IMR-90 (cell line): ENCODE measurements at places on chromosomes 7 and 10. TPM values are rescaled to one million over a fixed set of nuclear protein-coding genes. Genes with fewer than 3 reads are reported as not detected.
A peak's percentile ranks its signal among the peaks of the same experiment; 100 is the strongest.

IFIT1B gene
- total RNA-seq = not detected in 2 replicates

OR9A2 gene
- total RNA-seq = not detected in 2 replicates

DNA sequence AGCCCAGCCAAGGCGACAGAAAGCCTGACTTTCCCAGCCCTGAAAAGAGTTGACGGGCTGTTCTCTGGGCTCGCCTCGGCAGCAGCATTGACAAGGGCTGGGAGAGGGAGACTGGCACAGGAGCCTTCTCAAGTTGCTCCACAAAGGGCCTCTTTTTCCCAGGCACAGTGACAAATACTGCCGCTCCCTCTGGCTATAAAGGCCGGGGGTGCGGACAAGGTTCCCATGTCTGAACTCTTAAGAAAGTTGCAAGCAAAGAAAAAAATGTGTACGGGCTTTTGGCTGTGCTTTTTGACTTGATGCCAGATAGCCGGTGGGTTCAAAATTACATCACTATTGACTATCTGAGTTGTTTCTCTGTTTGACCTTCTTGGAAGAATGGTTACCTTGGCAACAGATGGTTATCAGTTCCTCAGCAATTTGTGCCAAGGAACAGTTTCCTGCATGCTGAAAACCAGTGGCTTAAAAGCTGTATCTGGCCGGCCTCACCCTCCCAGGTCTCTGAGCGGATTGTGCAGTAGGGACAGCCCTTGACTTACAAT lies 115.9 kb upstream of the EEPD1 start:
- H3K27me3 ChIP-seq = peaks cover 5% of the 10 kb centered on the region
- peak; percentile 74 for DNase-seq
- no peak overlapping the region for H3K4me3 ChIP-seq
- H3K27ac ChIP-seq = no peak overlapping the region
- peaks cover 10% of the 10 kb centered on the region; the same call in 1 of the 2 replicates for H3K4me1 ChIP-seq
- H3K36me3 ChIP-seq = no peaks in the 10 kb centered on the region

DNA sequence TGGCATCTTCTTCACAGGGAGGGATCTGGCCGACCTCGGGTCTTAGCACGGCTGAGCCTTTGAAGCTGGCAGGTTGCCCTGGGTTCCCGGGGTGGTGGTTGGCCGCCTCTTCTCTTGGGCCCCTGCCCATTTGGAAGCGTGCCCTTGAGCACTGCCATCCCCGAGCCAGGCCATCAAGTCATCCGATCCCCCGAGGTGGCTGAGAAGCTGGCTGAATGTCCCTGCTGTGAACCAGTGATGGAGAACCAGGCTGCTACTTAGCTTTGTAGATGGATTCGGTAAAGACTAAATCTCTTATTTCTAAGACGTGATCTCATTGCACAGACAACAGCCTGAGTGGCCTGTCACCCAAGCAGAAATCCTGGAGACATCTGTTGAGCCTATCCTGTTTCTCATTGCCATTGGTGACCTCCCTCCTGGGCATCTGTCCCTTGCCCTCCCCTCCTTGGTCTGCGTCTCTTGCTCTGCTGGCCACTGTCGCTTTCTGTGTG lies 74.3 kb downstream of the GRK5 start:
- peaks cover 42% of the 10 kb centered on the region for H3K4me1 ChIP-seq
- no peak overlapping the region for H3K4me3 ChIP-seq
- no peaks in the 10 kb centered on the region for H3K27me3 ChIP-seq
- no peak for DNase-seq
- no peak overlapping the region for H3K27ac ChIP-seq
- peaks cover 18% of the 10 kb centered on the region; the same call in 1 of the 2 replicates for H3K36me3 ChIP-seq

DNA sequence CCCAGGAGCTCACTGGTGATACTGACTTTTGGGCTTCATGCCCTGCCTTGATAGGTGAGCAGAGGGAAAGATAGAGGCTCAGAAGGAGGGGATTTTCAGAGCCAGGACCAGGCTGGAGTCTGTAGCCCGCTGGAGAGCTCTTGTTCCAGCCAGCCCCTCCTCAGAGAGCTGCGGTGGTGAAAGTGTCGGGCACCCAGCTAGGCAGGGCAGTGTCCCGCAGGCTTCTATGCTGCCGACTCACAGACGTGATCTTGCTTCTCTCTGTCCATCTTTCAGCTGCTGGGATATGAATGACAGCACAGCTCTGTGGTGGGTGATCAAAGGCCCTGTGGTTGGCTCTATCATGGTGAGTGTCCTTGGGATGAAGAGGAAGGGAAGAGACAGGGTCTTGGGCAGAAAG lies 35.2 kb downstream of the ADCYAP1R1 start:
- H3K4me3 ChIP-seq = no peak overlapping the region
- H3K36me3 ChIP-seq = no peaks in the 10 kb centered on the region
- H3K27me3 ChIP-seq = no peaks in the 10 kb centered on the region; the same call in 1 of the 2 replicates
- no peak overlapping the region for H3K27ac ChIP-seq
- H3K4me1 ChIP-seq = no peaks in the 10 kb centered on the region

- H3K27ac ChIP-seq = no peak overlapping the region
- H3K4me1 ChIP-seq = peaks cover 15% of the 10 kb centered on the region
- H3K27me3 ChIP-seq = no peaks in the 10 kb centered on the region
- no peaks in the 10 kb centered on the region for H3K36me3 ChIP-seq
- no peak for DNase-seq
Measured at GRCh38 chr10:660413-660969, 29.0 kb downstream of the DIP2C start.

ARHGEF35 gene
- total RNA-seq = not detected in 2 replicates

PAX4 gene
- total RNA-seq = not detected in 2 replicates

DNA sequence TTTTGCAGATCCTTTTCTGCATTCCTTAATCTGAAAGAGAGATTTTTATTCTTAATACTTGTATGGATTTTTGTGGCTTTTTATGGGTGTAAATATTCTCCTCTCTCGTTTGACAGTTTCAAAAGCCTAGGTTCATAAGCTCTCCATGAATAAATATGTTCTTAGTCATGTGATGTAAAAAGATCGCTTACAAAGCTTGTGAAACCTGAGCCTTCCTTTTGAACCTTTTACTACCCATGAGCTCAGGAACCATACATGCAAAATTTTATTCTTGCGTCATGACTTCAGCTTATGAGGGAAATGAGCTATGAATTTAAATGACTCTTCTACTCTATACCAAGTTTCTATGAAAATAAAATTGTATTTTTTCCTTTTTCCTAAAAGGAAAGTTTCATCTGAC lies 98.7 kb downstream of the POLL start:
- no peaks in the 10 kb centered on the region for H3K27me3 ChIP-seq
- no peaks in the 10 kb centered on the region for H3K36me3 ChIP-seq
- H3K4me3 ChIP-seq = no peak overlapping the region
- peak; percentile 75 for DNase-seq
- H3K4me1 ChIP-seq = no peaks in the 10 kb centered on the region
- H3K27ac ChIP-seq = no peak overlapping the region

LBX1 gene
- not detected in 2 replicates for total RNA-seq

GRCh38 chr7:30730097-30730496 lies 21.8 kb upstream of the INMT start:
- H3K27ac ChIP-seq = no peak overlapping the region
- no peak overlapping the region for H3K4me3 ChIP-seq
- peaks cover 56% of the 10 kb centered on the region for H3K27me3 ChIP-seq

DNA sequence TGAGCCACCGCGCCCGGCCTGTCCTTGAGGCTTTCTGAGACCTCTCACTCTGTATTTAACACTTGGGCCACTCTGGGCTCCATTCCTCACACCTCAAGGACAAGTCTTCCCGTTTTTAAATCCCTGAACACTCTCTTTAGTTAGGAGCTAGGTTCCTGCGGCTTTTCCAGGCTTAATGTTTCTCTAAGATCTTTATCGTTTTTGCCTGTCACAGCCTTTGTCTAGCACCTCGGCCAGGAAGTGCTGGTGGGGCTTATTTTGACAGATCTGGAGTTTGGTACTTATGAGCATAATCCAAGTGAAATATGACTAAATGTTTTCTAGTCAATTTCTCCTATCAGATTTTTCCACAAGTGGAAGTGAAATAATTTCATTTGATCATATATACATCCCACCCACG lies 186.6 kb downstream of the DPY19L1 start:
- H3K36me3 ChIP-seq = no peaks in the 10 kb centered on the region
- H3K27me3 ChIP-seq = no peaks in the 10 kb centered on the region
- DNase-seq = no peak
- no peak overlapping the region for H3K27ac ChIP-seq

DNA sequence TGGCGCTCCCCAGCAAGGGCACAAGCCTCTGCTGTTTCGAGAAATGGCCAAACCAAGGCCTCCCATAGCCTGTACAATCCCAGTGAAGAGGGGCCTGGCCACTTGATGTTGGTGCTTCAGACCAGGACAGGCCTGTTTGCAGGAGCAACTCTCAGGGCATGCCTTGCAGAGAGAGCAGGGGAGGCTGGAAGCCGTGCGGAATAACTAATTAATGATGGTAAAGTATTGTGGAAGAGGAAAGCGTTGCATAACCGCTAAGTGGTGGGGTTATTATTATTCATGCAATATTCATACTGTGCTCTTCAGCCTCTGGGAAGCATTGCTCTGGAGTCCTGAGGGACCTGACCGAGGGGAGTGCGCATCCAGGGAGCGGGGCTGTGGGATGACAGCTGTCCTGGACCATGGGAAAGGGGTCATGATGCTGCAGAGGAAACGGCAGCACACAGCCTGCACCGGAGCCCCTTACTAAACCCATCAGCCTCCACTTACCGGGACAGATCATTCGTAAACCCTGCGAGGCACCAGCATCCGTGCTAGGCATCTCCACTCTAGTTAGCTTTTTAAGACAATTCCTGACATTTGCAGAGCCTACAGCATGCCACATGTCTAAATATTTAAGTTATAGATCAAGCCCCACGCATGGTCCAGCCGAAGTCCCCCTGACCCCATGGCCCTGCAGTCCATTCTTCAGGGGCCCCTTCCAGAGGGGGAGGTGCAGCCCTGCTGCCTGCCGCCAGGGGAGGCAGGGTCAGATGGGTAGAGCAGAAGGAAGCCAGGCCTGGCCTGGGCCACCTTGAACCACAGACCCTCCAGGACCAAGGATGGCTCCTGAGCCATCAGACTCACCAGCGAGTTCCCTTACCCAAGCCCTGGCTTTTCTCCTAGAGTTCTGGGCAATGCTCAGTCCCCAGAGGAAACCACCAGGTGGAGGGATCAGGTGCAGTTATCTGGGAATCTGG lies 11.6 kb downstream of the TMEM273 start:
- H3K4me3 ChIP-seq = no peak overlapping the region
- H3K36me3 ChIP-seq = no peaks in the 10 kb centered on the region
- no peaks in the 10 kb centered on the region for H3K27me3 ChIP-seq
- peaks cover 14% of the 10 kb centered on the region for H3K4me1 ChIP-seq
- H3K27ac ChIP-seq = peak overlapping the region; percentile 61
- no peak for DNase-seq

DNA sequence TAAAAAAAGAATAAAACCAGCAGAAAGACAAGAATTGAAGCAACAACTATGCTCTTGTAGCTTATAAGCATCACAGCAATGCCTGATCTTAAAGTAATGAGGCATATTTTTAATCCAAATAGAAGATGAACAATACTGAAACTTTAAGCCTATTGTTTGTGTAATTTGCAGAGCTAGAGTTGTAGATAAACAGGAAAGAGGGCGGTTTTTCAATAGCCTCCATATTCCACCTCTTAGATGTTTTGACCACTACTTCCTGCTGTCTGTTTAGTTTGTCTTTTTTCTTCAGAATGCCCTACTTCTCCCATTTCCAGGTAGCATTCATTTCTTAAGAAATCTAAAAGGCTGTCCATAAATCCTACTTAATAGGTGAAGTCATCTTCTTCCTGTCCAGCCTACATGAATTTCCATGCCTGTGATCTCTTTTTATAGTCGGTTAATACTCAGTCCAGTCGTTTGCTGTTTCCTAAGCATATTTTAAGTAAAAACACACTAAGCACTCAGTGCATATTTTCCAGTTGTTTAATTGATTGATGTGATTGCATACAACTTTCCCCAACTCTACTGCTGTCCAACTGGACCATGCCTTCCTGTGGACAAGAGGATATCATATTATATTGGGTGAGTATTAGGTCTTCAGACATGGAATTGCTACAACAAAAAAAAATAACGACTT lies 308.1 kb downstream of the TFEC start:
- DNase-seq = no peak
- H3K36me3 ChIP-seq = no peaks in the 10 kb centered on the region
- H3K4me1 ChIP-seq = no peaks in the 10 kb centered on the region

- no peak overlapping the region for H3K27ac ChIP-seq
- H3K27me3 ChIP-seq = no peaks in the 10 kb centered on the region
- peaks cover 14% of the 10 kb centered on the region for H3K4me1 ChIP-seq
- H3K36me3 ChIP-seq = no peaks in the 10 kb centered on the region
Measured at GRCh38 chr7:41922373-41922772, 219.5 kb upstream of the INHBA start.

UPK3B gene
- total RNA-seq = not detected in 2 replicates

DNA sequence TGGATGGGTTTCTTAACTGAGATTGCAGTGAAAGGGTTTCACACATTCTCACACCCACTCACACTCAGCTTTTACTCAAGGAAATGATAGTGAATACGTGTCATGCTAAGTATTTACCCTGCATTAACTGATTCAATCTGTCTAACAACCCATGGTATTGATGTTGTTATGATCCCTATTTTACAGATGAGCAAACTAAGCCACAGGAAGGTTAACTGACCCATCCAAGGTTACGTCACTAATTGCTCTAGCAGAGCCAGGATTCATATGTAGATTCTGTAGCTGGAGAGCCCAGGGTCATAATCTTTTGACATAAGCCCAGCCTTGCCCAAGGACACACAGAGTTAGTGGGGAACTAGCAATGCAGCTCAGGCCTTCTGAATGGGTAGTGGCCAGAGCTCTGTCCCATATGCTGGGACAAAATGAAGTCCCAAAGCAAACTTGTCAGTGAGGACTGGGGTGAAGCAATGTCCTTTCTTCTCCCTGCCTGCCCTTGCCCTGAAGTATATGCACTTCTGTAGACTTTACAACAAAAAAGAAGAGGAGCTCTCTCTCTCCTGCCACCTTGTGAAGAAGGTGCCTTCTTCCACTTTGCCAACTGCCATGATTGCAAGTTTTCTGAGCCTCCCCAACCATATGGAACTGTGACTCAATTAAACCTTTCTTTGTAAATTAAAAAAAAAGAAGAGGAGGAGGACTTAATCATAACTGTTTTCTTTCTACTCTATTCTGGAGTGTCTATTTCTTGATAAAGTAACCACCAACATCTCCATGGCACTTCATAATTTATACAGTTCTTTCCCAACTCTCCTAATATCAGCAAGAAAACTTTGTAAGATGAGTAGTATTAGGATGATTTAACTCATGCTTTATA lies 4.9 kb upstream of the CYP3A7 start:
- no peak overlapping the region for H3K27ac ChIP-seq
- no peak overlapping the region for H3K4me3 ChIP-seq
- no peaks in the 10 kb centered on the region for H3K36me3 ChIP-seq
- H3K27me3 ChIP-seq = peaks cover 3% of the 10 kb centered on the region; the same call in 1 of the 2 replicates

DNA sequence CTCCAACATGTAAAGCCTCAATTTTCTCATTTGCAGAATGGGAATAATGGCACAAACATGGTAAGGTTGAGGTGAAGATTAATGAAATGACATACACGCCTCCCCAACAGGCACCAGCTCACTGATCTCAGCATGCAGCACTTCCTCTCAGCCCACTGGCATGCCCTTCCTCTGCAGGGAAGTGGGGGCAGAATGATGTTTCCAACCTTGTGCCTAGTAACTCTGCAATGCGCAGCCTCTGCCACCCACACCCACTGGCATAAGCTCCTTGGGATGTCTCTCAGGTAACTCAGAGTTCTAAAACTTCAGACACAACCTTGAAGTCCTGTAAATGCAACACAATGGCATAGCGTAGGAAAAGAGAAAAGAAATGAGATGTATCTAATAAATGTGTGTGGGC lies 540.7 kb downstream of the HTR7 start:
- H3K27me3 ChIP-seq = no peaks in the 10 kb centered on the region
- H3K36me3 ChIP-seq = no peaks in the 10 kb centered on the region
- H3K4me3 ChIP-seq = no peak overlapping the region
- H3K27ac ChIP-seq = no peak overlapping the region
